ENCODE measurements at places on chromosomes 12 and 14.

GRCh38 chr12:125687403-125687802 is 622.2 kb downstream of the AACS start:
- DNase-seq, result no peak

GRCh38 chr12:30461026-30461615 is 234.5 kb downstream of the IPO8 start:
- DNase-seq, result no peak

DNA sequence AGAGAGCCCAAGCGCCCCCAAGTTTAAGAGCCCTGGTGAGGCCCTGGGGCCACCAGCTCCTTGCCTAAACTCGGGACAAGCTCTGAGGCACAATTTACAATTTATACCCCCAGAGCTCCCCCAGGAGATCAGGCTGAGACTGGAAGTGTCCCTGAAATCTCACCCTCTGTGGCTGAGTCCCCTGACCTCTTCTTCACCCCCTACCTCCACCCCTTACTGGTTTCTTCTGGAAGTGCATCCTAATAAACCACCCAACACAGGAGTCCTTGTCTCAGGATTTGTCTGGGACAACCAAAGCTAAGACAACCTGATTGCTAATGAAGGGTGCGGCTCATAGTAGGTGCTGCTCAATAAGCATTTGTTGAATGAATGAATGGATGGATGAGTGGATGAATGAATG is 206.4 kb downstream of the BCL11B start:
- no peak for DNase-seq

- no peak for DNase-seq
Observed at GRCh38 chr12:104012331-104012730, 37.7 kb downstream of the GLT8D2 start.

DNA sequence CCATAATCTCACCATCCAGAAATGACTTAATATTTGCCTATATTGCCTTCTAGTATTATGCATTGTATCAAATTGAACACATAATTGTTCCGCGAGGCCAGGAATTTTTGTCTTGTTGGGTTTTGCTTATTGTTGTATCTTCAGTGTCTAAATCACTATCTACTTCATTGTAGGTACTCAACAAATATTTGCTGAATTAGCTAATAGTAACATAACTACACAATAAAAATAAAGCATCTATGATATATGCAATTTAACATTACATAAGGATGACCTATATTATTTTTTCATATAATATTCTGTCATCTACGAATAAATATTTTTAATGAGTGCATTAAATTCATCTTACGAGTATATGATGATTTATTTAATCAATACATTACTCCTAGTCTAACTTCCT is 656.3 kb downstream of the ETNK1 start:
- DNase-seq, result no peak

GRCh38 chr12:106975993-106976658 is 10.8 kb downstream of the MTERF2 start:
- no peak for DNase-seq

DNA sequence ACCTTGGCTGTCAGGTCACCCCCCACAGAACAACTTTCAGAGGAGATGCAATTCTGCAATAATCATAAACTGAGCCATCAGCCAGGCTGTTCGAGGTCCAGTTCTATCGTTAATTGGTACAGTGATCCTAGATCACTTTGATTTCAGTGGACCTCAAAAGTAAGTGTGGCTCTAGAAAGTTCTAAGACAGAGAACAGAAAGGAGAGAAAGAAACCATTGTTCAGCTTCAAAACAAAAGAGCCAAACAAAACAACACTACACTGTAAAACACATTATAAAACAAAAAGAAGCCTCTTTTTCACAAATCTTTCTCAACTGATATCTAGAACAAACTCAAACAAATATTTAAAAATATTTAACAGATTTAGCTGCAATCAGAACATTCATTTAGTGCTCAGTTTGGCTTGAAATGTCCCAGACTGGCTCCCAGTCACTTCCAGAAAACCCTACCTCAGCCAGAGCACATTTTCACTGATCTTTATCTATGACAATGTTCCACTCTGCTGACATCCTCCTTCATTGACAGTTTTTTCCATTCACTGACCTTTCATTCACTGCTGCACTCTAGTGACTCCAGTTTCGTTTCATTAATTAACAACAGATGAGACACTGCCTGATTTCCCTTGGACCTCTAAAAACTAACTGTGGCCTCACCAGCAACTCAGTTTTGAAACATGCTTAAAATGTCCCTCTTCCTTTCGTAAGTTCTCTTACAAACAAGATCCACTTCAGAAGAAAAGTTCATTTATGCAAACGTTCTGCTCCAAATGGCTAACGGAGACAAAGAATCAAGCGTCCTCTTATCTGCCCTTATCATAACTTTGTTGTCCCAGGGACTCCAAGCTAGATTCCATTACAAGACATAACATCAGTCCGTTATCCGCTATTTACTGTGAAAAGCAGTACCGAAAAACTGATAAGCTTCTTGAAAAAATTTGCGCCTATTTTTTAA is 56.8 kb downstream of the DUSP16 start:
- DNase-seq, result no peak

DNA sequence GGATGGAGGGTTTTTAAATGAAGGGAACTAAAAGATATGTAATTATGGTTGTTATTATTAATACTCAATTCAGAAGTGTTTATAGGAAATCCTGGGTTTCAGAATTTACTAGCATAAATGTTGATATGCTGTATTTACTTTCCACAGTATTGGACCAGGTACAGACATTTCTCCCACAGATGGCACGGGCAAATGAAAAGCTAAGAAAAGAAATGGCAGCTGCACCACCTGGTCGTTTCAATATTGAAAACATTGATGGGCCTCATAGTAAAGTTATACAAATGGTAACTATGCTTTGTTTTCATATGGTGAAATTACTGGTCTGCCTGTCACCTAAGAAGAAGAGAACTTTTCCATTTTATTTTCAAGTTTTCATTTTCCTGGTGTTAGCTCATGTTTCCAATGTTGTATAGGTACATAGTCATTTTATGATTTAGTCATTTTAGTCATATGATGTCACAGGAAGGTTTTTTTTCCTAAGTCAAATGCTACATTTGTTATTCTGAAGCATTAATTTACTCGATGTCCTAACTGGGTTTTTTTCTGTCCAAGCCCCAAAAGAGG is 5.5 kb downstream of the NOPCHAP1 start:
- DNase-seq, result no peak

DNA sequence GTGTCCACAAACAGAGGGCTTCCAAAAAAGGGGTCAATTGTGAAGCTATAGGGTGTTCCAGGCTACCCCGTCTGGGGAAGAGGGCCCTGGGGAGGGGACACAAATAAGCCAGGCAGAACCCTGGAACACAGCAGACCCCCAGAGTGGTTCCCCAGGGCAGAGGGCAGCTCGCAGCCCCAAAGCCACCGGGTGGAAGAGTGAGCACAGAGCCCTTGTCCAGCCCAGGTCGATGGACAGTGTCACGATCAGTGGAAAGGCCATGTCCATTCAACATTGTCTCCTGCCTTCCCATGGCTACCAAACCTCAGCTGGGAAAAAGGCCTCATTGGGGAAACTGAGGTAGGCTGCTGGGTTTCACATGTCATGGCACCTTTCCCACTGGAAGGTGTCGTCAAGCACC is 131.4 kb downstream of the DICER1 start:
- DNase-seq, result no peak

DNA sequence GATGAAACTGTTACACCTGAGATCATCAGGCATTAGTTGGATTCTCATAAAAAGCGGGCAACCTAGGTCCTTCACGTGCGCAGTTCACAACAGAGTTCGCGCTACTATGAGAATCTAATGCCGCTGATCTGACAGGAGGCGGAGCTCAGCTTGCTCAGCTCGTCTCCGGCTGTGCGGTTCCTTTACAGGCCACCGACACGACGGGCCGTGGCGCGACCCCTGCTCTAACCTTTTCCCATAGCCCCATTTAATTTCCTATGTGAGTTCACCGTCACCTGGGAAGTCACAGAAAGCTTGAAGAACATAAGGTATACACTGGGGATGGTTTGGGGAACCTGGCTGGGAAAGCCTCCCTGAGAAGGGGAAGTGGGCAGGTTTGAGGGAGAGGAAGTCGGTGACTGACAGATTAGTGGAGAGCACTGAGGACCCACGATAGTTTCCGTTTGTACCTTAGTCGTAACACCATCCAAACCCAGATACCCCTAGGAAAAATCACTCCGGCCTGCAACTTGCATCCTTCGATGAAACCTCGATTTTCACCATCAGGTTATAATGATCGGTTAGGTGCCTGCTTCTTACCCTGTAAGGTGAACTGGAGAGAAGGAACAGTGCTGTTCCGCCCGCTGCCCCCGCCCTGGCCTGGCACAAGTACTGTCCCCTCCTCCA is 2.8 kb upstream of the AAAS start:
- DNase-seq, result peak; percentile 36

DNA sequence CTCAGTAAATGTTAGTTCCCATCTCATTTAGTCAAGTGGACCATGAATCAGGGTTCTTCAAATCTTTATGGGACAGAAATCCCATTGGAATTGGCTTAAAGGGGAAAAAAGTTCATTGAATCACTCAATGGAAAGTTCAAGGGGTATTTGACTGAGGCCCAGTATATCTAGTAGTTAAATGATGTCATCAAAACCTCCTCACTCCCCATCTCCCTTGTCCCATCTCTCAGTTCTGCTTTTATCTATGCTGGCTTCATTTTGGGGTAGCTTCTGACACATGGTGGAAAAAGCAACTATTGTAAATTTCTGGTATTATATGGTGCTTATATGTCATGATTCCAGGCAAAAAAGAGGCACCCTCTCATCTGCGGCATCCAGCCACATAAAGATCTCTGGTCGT is 51.9 kb downstream of the DAAM1 start:
- DNase-seq, result no peak

GRCh38 chr12:9721394-9722092 is 11.4 kb downstream of the CLECL1 start:
- no peak for DNase-seq

- DNase-seq, result no peak
Observed at GRCh38 chr14:23005451-23006187, 4.3 kb downstream of the C14orf93 start.

GRCh38 chr12:78177298-78177697 is 346.6 kb downstream of the NAV3 start:
- no peak for DNase-seq

- no peak for DNase-seq
Observed at GRCh38 chr12:41289501-41289900, 101.4 kb downstream of the PDZRN4 start.

DNA sequence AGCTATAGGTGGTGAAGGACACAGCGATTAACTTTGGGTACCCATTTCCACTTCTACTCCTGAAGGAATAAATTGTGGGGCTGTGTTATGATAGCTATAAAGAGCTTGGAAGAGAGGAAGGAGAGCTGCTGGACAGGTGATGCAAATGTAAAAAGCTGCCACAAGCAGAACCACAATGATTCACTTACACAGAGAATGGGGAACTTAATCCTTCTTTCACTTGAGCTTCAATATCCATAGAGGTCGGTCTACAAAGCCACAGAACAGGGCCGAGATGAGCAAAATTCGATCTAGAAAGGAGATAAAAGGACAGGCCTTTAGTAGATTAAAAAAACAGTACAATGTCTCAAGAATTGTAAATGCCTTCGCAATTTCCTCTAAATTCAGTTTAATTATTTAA is 831.1 kb downstream of the LRFN5 start:
- DNase-seq, result no peak

GRCh38 chr14:80565001-80565400 is 353.7 kb upstream of the DIO2 start:
- no peak for DNase-seq

DNA sequence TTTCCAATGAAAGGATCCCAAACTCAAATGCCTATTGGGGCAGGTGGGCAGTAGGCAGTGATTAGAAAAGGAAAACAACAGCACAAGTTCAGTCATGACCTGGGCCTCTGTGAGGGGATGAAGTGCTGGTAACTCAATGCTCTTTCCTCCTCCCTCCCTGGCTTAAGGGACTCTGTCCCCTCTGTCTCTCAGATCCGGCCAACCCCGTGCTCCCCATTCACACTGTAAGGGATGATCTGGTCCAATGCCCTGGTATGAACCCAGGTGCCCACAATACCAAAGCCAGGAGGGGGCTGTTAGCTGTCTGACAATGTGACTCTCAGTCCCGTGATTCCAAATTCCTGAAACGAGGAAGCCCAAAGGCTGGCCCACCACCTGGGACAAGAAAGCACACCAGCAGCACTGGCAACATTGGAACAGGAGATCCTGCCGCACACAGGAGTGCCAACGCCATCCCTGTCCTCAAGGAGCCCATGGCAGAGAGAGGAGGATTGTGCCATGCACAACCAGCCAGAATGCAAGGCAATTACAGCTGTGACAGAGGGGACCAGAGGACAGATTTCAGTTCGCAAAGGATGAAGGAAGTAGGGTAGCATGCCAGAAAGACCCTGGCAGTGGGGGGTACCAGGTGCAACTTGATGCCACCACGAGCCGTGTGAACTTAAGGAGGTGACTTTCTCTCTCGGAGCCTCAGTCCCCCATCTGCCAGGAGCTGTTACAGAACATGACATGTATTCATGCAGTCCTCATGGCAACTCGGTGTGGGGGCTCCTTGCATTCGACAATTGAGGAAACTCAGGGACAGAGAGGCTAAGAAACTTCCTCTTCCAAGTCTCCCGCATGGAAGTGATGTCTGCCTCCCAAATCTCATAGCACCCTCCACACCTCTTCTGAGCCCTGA is 37.6 kb downstream of the SERPINA3 start:
- DNase-seq, result no peak

GRCh38 chr12:123237646-123238329 is 4.6 kb downstream of the MTRFR start:
- peak; percentile 72 for DNase-seq

DNA sequence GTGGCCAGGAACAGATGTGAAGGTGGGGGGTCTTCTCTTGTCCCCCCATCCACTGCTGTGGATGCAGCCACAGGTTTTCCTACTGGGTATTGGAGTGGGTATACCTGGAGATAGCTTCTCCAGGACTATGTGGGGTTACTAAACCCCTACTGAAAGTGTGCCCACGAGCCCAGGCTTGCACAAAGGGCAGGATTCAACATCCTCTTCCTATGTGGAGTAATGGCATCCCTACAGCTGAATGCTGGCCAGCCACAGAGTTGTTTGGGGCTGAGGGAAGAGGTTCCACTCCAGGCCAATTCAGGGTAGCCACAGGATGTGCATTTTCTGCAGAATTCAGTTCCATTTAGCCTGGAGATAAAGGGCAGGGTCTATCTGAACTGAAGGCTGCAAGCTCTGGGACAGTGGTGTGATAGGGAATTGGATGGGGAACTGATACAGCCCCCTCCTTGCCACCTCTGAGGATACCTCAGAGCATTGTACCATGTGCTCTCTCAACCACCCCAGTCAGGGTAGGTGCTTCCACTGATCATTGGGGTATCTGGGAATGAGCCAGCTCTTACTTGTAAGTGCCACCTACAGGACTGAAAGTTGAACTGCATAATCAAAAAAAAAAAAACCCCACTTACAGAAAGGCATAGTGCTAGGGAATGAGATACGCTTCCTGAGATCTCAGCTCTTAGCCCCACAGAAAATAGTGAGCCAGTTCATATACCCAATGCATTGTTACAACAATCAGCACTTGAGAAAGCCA is 187.1 kb downstream of the KITLG start:
- DNase-seq, result no peak

GRCh38 chr12:26614011-26614616 is 218.9 kb downstream of the ITPR2 start:
- DNase-seq, result no peak

GRCh38 chr12:121404734-121405133 is 4.8 kb downstream of the RNF34 start:
- DNase-seq, result no peak

GRCh38 chr12:108033090-108033489 is 96.0 kb upstream of the WSCD2 start:
- DNase-seq, result no peak

Data from effector CD4-positive, alpha-beta T cell (primary cell).